ENCODE measurements at places on chromosomes 2 and 18.

GRCh38 chr2:85439986-85440385 is 21.5 kb downstream of the SH2D6 start:
- no peak for DNase-seq

DNA sequence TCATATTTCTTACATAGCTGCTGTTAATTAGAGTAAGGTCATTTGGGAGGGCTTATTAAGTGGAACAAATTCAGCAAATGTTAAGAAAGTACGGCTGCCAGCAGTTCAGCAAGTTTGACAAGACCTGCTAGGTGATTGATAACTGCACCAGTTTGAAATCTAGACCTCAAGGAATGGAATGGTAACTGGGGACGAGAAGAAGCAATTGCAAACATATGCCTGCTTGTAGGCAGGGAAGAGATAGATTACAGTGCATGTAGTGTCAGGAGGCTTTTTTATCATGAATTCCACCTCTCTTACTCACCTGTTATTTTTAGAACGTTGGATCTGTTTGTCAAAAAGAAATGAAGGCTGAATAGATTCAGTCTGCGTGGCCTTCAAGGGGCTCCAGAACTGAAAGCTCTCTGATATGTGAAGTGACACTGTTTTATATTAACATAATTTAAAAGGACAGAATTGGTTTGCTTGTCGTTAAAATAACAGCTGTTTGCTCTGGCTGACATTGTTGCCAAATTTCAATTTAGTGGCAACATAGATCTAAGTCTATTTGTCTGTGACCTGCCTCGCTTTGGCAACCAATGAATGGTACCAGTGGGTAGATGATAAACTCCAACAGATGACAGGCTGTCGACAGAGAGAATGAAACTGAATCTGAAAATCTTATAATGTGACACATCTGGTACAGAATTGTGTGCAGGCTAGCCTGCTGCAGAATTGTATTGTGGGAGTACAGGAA is 199.3 kb downstream of the ZNF407 start:
- peak; percentile 45 for DNase-seq

DNA sequence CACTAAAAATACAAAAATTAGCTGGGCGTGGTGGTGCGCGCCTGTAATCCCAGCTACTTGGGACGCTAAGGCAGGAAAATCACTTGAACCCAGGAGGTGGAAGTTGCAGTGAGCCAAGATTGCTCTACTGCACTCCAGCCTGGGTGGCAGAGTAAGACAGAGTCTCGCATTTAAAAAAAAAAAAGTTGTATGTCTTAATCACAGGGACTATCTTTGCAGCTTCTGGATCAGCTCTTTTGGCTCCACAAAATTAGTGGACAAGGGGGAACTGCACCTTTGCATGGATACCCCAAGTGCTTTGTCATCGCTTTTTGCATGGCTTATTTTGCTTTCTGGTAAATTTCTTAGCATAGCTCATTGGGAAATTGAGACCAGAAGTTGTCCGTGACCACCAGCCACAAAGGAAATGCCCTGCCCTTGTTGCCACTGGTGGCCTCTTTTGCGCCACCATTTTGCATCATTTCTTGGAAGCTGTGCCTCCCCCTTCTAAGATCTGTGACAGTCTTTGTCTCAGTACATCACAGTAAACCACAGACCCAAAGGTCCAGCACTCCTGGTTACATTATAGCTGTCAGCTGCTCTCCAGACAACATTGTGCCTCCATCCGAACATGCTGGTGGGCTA is 43.9 kb upstream of the PCBP1 start:
- DNase-seq = no peak

DNA sequence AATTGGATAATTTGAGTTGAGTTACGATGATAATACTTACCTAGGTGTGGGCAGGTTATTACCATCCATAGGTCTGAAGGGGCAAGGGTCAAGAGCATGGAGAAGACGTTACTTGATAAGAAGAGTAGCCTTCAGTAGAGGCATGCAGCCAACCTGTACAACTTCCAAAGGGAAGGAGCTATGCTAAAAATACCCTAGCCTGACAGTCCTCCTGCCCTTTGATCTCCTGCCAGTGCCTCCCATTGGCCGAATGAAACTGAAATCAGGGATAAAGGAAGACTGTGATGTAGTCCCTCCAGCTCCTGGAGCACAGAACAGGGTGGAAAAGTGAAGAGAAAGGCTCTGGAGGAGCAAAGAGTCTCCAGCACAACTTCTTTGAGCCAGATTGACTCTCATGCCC is 487.4 kb downstream of the ADCYAP1 start:
- DNase-seq = no peak

DNA sequence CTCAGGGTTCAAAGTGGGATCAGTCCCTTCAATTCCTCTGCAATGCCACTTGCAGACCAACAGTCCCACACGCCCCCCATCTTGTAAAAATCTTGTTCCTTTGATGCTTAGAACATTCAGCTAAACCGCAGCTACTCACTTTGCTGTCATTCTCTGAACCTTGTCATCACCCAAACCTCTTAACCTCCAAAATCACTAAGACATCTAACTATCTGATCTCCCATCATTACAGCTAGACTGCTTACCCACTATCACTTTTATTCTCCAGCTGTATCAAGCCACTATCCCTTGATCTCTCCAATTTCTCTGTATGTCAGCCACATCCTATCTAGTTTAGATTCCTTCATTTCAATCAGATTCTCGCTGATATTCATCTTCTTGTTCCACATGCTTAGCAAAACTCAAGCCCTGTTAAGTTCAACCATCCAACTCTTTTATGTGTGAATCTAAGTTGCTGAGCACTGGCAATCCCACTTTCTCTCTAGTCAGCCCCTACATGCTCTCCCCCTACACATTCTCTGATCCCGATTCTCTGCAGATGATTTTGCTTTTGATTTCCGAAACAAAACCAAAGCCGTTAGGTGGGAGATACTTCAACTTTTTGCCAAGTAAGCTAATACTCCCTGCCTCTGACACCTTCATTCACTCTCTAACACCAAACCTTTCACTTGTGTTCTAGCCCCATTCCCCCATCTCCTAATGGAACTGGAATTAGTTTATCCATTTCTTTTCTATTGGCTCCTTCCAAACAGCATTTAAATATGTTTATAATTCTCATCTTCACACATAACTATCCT is 4.6 kb downstream of the GTF3C2 start:
- no peak for DNase-seq

- no peak for DNase-seq
Observed at GRCh38 chr2:33581872-33582271, 17.2 kb downstream of the FAM98A start.

DNA sequence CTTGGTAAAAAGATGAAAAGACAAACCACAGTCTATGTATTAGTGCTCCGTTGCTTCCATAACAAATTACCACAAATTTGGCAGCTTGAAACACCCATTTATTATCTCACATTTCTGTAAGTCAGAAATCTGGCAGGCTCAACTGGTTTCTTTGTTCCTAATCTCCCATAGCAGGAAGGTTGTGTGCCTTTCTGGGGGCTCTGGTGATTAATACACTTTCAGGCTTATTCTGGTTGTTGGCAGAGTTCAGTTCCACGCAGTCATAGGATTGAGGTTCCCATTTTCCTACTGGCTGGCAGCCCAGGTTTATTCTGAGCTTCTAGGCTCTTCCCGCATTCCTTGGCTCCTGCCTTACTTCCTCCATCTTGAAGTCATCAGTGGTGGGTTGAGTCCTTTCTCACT is 189.3 kb downstream of the ANAPC1 start:
- DNase-seq = no peak

- no peak for DNase-seq
Observed at GRCh38 chr2:219752726-219753125, 125.3 kb downstream of the SLC4A3 start.

DNA sequence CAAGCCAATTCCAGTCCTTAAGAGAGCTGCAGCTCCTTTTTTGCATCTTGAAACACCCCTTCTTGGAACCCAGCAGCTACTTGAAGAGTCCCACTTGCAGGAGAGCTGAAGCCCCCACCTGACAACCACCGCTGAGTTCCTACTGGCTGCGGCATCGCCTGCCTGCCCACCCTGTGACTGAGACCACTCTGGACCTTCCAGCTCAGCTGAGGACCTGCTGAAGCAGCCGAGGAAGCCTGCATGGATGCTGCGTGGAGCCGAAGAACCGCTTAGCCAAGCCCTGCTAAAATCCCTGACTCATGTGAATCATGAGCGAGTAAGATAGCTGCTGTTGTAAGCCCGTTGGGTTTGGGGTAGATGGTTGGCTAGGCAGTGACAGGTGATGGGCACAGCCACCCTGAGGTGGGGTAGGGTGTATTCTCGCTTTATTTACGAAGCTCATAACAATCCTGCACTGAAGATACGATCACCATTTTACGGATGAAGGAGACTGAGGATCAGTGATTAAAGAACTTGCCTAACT is 78.4 kb downstream of the INHBB start:
- DNase-seq = no peak

DNA sequence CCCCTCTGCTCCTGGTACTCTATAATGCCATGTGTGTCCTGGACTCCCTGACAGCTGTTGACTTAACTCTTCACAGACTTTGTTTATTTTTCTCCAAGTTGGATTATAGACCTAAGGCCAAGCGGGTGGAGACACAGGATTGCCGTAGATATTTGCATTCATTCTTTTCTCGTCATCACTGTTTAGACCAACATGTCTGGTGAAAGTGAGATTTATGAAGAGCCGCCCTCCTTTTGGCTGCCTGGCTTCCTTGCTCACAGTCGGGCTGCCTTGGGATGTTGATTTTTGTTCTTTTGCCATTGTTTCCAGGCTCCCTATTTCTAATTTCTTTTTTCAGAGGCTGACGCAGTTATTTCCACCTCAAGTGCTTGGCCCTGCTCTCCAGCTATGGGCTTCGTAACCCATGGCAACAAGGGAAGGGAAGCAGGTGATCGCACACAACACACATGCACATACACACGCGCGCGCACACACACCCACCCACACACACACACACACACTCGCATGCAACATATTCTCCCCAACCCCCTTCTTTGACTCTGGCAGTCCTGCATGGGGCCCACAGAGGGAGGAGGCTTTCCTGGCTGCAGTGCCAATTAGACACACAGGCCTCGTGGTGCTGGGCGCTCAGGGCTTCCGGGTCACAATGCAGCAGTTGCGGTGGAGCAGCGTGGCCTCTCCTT is 296.5 kb downstream of the MTX2 start:
- DNase-seq = no peak

DNA sequence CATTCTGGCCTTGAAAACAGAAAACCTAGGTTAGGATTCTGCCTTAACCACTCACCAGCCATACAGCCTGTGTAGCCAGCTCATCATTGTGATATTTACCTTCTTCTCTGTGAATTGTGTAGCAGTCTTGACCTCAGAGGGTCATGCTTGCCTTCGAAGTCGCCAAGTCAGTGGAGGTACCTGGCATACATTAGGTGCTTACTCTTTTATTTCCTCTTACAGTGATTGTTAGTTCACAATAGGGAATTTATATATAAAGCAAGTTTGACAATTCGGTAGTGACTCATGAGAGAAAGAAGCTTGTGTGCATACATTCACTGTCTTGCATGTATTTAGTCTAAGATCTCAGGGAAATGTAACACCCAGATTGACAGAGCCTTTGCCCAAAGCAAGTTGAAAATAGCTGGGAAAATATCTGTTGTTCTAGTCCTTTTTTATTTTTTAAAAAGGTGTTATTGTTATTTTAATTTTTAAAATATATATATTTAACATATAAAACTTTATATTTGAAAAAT is 290.6 kb downstream of the PTGR3 start:
- no peak for DNase-seq

DNA sequence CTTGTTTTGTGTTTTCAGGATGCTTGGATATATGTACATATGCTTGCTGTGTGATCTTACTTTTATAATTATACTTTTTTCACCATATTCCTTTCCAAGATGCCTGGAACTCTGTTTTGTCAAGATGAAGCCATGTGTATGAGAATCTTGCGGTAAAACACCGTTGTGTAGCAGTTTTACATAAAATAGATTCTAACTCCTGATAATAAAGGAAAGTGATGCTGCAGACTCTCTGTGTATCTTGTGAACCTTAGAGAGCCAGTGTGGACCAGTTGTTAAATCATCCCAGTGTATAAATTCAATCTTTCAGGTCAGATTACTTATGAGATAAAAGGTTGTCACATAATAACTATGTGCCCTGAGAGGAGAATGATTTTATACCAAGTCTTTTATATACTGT is 12.5 kb upstream of the ITGA4 start:
- no peak for DNase-seq

DNA sequence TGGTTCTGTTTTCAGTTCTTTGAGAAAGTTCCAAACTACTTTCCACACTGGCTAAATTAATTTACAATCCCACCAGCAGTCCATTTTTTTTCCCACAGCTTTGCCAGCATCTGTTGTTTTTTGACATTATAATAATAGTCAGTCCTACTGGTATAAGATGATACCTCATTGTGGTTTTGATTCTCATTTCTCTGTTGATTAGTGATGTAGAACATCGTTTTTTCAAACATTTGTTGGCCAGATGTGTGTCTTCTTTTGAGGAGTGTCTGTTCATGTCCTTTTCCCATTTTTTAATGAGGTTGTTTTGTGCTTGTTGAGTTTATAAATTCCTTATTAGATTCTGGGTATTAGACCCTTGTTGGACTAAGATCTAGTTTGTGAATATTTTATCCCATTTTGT is 376.8 kb upstream of the NT5C1B start:
- no peak for DNase-seq

DNA sequence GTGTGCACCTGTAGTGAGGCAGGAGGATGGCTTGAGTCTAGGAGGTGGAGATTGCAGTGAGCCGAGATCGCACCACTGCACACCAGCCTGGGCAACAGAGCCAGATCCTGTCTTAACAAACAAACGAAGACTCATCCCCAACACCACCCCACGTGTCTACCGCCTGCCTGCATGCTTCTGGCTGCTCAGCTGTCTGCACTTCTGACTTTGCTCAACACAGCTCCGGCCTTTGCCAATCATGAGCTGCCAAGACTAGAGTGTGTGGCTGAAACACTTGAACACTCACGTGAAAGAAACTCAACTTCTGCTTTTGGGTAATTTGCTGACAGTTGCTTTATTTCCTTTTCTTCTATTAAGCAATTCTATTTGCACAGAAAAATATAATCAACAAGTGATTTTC is 32.1 kb upstream of the SP3 start:
- DNase-seq = peak; percentile 63

GRCh38 chr2:70808983-70809958 is 11.1 kb downstream of the CLEC4F start:
- no peak for DNase-seq

DNA sequence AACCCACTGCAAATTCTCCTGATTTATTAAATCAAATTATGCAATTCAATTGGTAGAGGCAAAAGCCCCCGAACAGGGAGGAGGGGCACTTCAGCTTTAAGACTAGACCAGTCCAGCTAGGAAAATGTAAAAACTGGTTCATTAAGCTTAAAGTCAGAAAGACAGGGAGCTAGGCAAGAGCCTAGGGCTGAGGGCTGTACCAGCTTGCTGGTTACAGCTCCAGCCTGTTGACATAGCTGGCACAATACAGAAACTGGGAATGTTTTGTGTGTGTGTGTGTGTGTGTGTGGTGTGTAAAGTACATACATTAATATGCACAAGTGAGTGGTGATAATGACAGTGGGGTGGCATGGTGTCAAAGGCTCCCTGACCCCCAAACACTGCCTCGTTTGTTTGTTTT is 307.0 kb upstream of the CELF4 start:
- DNase-seq = no peak

DNA sequence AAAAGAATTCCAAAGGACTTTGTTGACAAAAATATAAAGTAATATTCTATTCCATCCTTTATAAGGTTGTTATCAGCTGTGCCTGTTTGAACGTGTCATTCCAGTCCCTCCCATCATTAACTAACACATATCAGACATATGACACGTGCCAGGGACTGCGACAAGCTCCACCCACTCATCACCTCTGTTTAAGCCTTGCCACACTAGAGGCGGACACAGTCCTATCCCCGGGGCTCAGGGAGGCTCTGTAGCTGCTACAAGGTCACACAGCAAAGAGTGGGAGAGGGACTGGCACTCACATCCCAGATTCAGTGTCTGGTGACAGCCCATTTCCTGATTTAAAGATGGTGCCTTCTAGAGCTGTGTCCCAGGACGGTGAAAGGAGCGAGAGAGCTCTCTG is 30.0 kb downstream of the TBC1D8 start:
- DNase-seq = no peak

Measured in GM10248 (cell line).